ENCODE measurements at places on chromosomes 5 and 9.
A peak's percentile ranks its signal among the peaks of the same experiment; 100 is the strongest.

GRCh38 chr5:156295431-156295830 lies 31.5 kb upstream of the SGCD start:
- no peak for DNase-seq

- DNase-seq, result no peak
These were observed 346.4 kb upstream of the RIOK2 start for GRCh38 chr5:97529354-97529985.

DNA sequence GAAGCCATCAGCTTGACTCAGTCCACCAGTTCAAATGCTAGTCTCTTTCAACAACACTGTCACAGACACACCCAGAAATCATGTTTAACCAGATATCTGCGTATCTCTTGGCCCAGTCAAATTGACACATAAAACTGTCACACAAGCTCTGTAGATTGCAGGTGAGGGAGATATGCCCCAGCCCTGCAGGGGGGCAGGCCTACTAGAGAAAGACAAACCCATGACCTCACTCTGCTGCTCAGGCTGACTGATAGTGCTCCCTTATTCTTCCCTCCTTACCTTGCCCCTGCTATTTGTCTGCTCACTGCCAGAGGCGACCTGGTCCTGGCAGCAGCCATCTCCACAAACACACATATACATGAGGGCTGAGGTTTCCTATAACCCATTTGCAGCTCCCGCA lies 351.3 kb downstream of the DRD1 start:
- DNase-seq, result no peak

GRCh38 chr9:112112519-112112918 lies 62.6 kb downstream of the SUSD1 start:
- peak; percentile 67 for DNase-seq

DNA sequence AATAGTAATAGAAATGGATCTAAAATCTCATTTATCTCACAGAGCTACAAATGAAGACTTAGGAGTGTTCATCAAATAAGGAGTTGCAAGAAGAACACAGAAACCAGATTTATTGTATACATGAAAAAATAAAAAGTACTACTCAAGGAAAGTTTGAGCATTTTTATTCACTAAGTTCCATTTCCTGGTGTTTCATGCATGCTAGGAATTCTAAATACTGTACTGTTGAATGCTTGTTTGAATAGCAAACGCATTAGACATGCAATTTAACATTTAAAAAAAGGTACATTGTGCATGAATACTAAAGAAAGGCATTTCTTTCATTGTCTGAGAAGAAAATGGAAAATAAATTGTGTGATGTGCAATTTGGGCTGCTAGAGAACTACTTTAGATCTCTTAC lies 52.1 kb downstream of the C6 start:
- DNase-seq, result peak; percentile 26

GRCh38 chr5:72453246-72453775 lies 53.9 kb downstream of the ZNF366 start:
- no peak for DNase-seq

GRCh38 chr9:112970939-112971338 lies 41.1 kb downstream of the ZNF883 start:
- DNase-seq, result no peak

DNA sequence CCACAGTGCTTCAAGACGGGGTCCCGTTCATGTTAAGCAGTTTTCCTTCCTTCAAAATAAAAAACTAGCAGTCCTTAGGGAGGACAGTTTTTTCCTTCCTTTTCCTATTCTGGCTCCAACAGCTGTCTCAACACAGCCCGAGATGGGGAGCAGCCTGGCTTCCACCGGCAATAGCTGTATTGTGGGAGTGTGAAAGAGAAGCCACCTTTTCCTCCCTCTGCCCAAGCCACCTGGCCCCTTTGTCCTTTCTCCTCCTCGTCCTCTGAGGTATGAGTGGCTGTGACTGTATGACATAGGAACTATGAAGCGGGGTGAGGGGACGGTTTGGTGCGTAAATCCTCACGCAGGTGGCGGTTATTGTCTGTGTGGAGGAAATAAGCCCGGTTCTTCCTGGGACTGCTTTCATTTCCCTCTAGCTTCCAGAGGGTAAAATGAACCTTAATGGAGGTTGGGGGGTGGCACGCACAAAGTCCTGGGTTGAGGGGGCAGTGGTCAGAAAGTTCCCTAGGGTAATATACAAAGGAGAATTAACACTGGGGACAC lies 292.0 kb upstream of the DMRT1 start:
- DNase-seq, result no peak

- DNase-seq, result no peak
These were observed 1472.5 kb upstream of the CDH6 start for GRCh38 chr5:29720954-29721353.

- DNase-seq, result no peak
These were observed 21.3 kb upstream of the FNIP1 start for GRCh38 chr5:131818001-131818724.

All from AG04449 (cell line).